ENCODE measurements at places on chromosomes 12 and 14. TPM values are rescaled to one million over a fixed set of nuclear protein-coding genes. Genes with fewer than 3 reads are reported as not detected.

BCL2L14 gene
- total RNA-seq, result not detected

DNA sequence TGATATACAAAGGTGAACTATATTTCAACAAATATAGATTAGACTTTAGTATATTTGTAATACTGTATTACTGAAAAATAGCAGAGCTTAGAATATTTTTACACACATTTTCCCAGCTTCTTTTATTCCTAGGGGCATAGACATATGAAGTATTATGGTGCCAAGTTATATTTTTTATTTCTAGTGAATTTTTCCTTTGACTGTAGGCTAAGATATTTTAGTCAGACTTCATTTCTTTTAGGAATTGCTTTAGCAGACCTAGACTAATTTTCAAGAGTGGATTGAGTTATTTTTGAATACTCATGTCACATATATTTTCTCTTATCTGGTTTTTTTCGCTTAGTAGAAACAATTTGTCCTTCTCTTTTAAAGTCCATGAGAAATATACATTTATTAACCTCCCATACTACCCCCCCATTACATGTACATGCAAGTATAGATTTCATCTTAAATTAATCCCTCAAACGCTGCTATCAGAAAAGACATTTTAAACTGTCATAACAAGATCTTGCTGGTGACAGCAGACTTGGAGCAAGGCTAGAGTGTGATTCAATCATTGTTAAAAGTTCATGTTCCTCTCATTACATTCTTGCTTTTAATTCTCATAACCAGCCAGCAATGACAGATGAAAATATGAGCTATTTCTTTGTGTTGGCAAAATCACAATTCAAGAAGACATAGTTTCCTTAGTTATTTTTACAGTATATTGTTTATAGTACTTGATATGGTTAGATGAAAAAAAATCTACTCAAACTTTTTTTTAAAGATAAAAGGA lies 456.1 kb downstream of the AEBP2 start:
- no peak for DNase-seq

DNA sequence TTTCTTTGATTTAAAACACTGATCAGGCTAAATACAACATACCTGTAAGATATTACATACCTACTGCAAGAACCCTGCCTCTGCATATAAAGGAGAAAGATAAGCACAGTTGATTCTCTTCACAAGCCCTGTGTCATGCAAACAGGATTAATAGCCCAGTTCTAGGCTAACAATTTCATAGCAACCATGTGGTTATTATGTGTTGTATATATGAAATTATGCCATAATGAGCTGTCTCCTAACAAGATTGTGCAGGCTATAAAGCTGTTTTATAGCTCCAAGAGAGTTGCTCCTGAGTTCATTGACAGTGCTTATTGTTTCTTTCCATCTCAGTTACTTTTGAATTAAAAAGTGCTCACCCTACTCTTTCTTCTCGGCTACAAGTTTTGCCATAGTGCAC lies 609.3 kb downstream of the DIO2 start:
- DNase-seq, result no peak

DNA sequence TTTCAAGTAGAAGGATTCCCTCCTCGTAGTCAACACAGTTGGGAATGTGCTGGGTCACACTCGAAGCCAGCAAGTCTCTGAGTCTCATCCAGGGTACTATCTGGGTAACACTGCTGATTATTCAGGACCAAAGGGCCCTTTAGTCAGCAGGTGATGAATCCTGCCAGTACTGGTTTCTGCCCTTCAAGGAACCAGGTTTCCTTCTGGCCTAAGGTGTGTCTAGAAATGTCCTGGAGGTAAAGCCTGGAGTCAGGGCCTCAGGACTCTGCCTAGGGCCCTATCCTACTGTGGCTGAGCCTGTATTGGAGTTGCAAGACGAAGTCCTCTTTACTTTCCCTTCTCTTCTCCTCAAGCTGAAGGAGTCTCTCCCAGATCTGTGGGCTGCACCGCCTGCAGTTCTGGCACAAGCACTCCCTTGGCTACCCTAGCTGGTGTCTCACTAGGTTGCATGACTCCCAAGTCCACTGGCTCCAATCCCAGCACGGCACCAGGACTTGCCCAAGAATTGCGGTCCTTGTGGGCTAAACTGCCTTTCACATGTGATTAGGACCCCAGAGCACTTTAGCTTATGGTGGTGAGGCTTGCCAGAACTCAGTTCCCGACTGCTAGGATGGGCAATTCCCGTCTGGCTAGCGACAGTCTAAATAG lies 193.7 kb upstream of the PDE3A start:
- DNase-seq, result no peak

GRCh38 chr12:44294649-44295048 lies 458.8 kb downstream of the TMEM117 start:
- DNase-seq, result no peak

ZNF641 gene
- total RNA-seq, result 11.1 TPM

STON2 gene
- total RNA-seq, result not detected

DNA sequence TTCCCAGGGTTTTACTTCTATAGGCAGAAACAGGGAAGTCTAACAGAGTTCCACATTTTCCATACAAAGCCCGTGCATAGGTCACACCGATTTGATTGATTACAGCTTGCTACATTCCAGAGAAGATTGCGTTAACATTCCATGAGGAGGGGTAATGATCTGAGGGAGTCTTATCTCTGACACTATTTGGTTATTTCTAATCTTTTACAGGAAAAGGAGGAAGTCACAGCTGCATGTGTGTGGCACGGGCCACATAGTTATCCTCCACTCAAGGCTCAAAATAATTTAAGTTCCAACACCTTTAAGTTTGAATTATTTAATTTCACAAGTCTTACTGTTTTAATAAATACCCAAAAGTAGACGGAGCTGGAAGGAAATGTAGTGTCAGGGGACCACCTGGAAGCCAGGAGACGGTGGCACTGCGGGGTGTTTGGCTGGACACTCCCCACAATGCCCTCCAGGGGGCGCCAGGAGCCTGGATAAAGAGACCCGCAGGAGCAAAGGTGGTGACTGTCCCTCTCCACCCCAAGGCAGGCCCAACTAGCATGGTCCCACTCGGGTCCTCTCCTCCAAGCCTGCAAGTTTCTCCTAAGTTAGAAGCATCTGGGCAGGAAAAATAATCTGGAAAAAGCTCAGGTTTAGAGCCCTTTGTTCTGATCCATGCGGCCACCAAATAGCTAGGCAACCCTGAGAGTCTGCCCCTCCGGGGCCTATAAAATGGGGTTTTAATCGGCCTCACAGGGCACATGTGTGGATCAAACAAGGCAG lies 20.2 kb downstream of the KRT8 start:
- no peak for DNase-seq

DNA sequence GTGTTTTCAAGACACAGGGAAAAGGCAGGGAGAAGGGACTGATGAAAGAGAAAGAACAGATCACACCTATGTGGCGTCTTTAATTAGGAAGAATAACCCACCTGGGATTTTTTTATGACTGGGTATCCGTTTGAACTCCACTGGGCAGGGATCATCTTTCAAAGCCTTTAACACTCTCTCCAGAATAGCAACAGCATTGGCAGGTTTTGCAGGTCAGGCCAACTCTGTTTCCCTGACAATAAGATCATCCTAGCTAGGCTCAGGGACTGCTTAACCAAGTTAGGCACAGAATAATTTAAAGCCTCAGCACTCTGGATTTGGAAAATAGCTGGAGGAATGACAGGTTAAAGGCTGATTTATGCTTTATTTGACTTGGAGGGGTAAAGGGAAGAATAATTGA lies 117.6 kb downstream of the SUDS3 start:
- no peak for DNase-seq

GRCh38 chr14:104385531-104386101 lies 193.9 kb upstream of the C14orf180 start:
- peak; percentile 57 for DNase-seq

SLC8A3 gene
- total RNA-seq, result 0.17 TPM

DNA sequence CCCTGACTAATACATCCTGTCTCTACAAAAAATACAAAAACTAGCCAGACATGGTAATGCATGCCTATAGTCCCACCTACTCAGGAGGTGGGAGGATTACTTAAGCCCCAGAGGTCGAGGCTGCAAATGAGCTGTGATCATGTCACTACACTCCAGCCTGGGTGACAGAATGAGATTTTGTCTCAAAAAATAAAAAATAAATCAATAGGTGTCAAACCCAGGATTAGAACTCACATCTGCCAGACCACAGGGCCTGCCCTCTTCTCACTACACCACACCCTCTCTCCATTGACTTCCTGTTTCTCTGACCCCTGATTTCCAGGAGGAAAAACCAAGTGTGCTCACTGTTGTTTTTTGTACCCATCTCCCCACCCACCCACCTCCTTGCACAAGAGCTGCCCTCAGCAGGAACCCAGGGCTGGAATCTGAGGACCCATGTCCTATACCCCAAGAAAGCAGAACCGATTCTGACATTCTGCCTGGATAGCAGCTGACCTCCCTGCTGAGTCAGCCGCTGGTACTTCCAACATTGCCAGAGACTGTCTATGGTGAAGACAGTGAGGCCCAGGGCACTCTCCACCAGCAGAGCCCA lies 6.2 kb downstream of the CMKLR1 start:
- no peak for DNase-seq

SBNO1 gene
- 37.3 TPM for total RNA-seq

GRCh38 chr14:74698465-74698864 lies 14.4 kb downstream of the AREL1 start:
- DNase-seq, result no peak

MFAP5 gene
- 40.2 TPM for total RNA-seq

OR6C2 gene
- total RNA-seq, result not detected

KRT85 gene
- total RNA-seq, result not detected

GRCh38 chr14:28771168-28771567 lies 4.6 kb downstream of the FOXG1 start:
- DNase-seq, result no peak

GRCh38 chr14:51335961-51336723 lies 96.1 kb downstream of the TMX1 start:
- DNase-seq, result no peak

GRCh38 chr14:103094406-103095209 lies at the start of gene EXOC3L4:
EXOC3L4 (plus strand) TSS chr14:103094725; CDS start chr14:103100220, 5,495 bp downstream.
- no peak for DNase-seq

DNA sequence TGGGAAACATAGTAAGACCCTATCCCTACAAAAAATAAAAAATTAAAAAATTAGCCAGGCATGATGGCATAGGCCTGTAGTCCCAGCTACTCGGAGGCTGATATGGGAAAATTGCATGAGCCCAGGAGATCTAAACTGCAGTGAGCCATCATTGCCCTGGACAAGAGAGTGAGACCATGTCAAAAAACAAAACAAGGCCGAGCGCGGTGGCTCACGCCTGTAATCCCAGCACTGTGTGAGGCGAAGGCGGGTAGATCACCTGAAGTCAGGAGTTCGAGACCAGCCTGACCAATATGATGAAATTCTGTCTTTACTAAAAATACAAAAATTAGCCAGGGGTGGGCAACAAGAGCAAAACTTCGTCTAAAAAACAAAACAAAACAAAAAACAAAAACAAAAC lies 51.6 kb downstream of the FAM186A start:
- DNase-seq, result no peak

DNA sequence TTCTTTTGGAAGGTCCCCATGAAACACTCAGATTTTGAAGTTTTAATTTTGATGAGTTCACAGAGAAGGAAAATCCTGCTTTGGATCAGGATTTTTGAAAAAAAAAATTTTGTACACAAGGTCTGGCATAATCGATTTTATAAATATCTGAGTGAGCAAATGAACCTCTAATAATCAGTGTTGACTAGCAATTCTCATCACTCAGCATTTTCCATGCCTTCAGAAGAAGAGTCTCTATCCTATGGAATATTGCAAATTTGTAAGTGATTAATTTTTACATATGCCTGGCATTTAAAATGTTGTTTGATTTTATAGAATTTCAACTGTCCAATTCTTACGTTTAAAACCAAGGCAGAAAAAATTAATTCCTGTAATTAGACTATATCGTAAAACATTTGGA lies 30.5 kb upstream of the REP15 start:
- no peak for DNase-seq

GRCh38 chr14:66490143-66491111 lies 4.3 kb downstream of the CCDC196 start:
- no peak for DNase-seq

PROX2 gene
- total RNA-seq, result not detected

GRCh38 chr12:68040450-68041075 lies 51.3 kb downstream of the IFNG-AS1 start:
- no peak for DNase-seq

- no peak for DNase-seq
These were observed 4.7 kb upstream of the TUBA1C start for GRCh38 chr12:49260166-49260565.

DNA sequence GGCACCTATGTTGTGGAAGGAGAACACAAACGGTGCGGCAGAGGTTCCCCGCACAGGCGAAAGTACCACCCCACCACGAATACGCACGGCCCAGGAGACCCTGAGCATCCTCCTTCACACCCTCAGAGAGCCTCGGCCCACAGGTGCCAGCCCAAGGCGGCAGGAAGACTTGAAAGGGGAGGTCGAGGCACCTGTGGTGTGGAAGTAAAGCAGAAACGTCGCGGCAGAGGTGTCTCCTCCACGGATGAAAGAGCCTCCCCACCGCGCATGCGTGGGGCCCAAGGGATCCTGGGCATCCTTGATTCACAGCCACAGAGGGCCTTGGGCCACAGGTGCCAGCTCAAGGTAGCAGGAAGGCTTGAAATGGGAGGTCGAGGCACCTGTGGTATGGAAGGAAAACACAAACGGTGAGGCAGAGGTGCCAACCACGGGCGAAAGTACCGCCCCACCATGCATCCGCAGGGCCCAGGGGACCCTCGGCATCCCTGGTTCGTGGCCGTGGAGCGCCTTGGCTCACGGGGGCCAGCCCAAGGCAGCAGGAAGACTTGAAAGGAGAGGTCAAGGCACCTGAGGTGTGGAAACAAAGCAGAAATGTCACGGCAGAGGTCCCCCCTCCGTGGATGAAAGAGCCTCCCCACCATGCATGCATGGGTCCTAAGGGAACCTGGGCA lies 380.1 kb downstream of the ALG10 start:
- DNase-seq, result peak; percentile 69

DNA sequence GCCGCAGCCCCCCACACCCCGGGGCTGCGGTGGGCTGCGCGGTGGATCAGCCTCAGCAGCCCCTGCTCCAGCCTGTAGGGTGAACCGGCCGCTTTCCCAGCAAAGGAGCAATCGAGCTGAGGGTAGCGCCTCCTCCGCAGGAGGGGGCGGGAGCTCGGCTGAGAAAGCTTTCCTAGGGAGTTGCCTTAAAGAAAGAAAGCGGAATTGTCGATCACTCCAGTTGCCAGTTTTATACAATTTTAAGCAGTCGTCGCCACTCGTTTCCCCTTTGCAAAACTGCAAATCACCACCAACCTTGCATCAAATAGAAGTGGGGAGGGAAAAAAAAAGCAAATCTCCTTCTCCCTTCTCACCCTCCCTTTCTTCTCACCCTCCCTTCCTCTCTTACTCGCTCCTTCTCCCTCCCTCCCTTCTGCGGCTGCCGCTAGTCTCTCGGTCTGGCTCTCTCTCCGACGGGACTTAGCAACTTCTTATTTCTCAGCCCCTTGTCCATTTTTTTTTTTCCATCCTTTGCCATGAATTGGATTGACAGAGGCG lies at the start of gene PDE3A:
Gene PDE3A (plus strand): TSS at position 424 of the 537 bp plus-strand sequence. CDS start 748 bp downstream, outside the sequence.
- DNase-seq, result peak; percentile 93
